Activated CD8-positive, alpha-beta memory T cell treated with anti-CD3 and anti-CD28 coated beads for 4 hours (primary cell): ENCODE measurements at places on chromosomes 7 and 10.

DNA sequence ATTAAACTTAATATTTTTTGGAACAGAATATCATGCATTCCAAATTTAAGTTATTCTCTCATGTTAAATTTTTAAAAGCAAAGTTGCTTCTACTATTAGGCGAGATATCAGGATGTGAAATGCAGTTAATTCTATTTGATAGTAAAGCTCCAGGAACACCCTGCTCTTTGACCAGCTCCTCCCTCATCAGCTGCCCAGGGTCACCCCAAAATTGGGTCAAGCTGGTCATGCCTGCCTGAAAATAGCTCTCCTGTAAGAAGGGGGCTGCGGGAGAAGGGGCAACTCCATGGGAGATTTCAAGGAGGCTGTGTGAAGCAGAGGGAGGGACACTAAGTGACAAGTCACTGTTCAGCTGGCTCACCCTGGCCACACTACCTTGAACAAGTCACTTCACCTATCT is 5.9 kb downstream of the PPP1R3C start:
- no peak for DNase-seq

DNA sequence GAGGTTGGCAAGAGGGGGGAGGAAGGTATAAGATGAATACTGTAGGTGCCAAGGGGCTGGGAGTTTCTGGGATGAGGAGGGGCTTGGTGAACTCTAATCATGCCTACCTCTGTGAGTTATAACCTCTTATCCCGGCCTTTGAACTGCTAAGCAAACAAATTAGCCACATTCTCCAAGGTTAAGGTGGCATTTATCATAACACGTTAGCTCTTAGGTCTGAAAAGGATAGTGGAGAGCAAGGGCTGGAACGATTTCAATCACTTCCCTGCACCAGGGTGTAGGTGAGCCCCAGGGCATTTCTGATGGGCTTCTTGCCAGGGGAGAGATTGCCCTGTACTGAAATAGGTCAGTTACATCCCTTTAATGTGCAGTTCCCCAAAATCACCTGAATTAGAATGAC is 28.6 kb upstream of the DMBT1 start:
- no peak for DNase-seq

GRCh38 chr10:17847585-17848296 is 38.6 kb downstream of the MRC1 start:
- DNase-seq, result no peak

DNA sequence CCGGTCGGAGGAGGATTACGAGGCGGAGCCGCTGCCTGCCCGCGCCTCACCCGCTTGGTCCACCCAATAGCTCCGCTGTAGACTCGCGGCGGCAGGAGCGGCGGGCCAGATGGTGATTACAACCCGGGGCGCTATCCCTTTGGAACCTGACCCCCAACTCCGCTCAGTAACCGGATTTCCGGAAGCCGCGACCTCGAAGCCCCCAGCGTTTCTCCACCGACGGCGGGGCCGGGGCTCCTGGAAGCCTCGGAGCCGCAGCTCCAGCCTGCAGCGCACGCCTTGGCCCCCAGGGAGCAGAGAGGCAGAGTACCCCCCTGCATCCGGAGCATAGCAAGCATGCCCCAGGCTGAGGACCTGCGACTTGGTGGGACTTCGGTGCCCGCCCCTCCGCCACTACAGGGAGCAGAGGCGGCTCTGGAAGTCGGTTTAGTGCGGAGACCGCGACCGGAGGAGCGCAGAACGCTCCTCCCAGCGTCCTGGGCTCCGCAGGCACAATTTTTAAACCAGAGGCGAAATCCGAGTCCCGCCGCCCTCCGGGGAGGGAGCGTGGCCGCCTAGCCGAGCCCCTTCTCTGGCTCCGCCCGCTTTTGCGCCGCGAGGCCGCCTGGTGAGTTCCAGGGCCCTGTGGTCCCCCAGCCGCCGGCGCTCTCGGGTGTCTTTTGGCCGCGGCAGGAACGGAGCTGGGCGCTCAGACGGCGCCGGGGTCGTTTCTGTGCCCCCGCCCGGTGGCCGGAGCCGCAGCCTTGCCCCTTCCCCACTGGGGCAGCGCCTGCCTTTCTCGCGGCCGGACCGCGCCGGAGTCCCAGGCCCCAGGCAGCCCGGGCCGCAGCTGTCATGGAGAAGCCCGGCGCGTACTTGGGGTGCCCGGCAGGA is 28.2 kb upstream of the BMS1 start:
- DNase-seq, result no peak

GRCh38 chr7:99369767-99370391 is 4.7 kb upstream of the ARPC1B start:
- DNase-seq, result no peak

- no peak for DNase-seq
These were observed 26.0 kb downstream of the SLC29A3 start for GRCh38 chr10:71344993-71345480.

GRCh38 chr7:137084607-137085380 is 216.3 kb downstream of the CHRM2 start:
- no peak for DNase-seq

DNA sequence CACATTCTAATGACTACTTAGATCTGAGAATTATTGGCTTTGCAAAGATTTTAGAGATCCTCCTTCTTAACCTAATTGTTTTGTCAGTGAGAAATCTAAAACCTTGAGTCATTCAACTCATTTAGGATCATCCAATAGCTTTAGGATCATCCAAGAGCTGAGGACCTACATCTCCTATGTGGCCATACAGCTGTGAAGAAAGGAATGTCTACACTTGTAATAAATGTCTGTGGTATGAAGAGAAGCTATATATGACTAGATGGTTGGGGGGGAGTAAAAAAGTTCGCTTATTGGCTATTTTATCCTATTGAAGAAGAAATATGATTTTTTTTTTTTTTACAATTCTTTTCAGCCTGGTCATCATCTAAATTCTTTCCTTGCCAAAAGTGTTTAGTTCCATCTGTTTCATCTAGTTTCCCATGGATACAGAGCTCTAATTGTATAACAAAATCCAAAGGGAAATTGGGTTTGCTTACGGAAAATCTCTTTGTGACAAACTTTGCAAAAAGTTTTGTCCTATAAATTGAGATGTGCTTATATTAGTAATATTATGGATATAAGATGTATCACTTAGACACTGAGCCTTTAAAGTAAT is 196.7 kb downstream of the PRKG1 start:
- no peak for DNase-seq

- DNase-seq, result no peak
These were observed 1.7 kb downstream of the HIF1AN start for GRCh38 chr10:100537475-100537874.

GRCh38 chr7:84009782-84010181 is 184.8 kb downstream of the SEMA3A start:
- DNase-seq, result no peak

DNA sequence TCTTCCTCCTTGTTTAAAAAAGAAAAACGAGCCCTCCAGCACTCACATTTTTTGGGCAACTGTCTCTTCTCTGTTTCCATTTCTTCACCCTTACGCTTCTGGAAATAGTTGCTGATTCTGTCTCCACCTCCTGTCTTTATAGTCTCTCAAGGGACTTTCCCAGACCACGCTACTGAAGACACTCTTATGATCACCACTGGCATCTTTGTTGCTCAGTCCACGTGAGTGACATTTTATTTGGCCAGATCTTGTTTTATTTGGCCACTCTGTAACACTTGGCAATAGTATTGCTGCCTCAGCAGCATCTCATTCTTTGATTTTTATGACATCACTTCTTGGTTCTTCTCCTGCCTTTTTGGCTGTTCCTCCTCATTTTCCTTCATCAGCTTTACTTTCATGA is 21.6 kb upstream of the NME8 start:
- no peak for DNase-seq

- DNase-seq, result no peak
These were observed 11.4 kb upstream of the RASGEF1A start for GRCh38 chr10:43278216-43278615.

- DNase-seq, result no peak
These were observed 13.3 kb downstream of the SLC35G1 start for GRCh38 chr10:93907059-93907458.

DNA sequence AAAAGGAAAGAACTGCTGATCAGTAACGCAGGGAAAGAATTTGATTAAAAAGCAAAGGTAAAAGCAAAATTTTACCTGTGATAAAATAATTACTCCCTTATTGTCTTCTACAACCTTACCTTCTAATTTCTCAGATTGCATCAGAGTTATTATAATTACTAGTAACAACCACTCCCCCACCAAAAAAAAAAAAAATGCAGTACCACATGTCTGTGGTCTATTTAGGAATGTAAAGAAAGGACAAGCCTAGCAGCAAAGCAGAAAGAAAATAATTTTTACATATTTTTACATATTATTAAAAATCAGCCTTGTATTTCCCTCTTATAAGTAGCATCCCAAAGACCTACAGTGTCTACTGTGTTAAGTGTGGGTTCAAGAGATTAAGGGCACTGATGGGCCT is 430.4 kb downstream of the TFEC start:
- no peak for DNase-seq

DNA sequence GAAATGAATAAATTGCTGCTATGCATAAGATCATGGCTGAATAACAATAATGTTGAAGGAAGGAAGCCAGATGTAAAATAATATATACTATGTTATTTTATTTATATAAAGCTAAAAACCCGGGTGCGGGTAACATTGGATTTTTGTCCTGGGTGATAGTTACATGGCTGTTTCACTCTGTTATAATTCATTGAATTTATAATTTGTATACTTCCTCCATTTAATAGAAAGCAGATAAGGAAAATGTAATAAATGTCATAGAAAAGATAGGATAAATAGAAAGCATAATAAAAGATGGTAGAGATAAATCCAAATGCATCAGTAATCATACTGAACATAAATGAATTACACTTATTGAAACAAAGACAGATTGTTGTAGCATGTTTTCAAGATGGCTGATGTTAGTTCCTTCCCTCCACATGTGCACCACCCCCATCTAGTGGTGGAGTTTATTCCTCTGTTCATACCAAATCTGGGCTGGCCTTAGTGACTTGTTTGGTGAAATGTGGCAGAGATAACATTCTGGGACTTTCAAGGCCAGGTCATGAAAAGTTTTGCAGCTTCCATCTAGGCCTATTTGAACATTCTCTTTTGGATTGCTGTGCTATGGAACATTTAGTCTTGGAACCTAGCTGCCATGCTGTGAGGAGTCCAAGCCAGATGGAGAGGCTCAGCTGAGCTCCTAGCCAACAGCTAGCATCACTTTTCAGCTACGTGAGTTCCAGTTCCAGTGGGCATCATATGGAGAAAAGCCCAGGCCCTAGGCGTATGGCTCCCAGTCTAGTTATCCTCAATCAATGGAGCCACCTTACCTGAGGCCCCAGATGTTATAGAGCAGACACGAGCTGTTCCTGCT is 46.9 kb downstream of the AHCYL2 start:
- DNase-seq, result peak; percentile 50

- no peak for DNase-seq
These were observed 68.1 kb downstream of the PODXL start for GRCh38 chr7:131488361-131488760.

GRCh38 chr7:153006911-153007310 is 247.4 kb downstream of the ACTR3B start:
- DNase-seq, result no peak

DNA sequence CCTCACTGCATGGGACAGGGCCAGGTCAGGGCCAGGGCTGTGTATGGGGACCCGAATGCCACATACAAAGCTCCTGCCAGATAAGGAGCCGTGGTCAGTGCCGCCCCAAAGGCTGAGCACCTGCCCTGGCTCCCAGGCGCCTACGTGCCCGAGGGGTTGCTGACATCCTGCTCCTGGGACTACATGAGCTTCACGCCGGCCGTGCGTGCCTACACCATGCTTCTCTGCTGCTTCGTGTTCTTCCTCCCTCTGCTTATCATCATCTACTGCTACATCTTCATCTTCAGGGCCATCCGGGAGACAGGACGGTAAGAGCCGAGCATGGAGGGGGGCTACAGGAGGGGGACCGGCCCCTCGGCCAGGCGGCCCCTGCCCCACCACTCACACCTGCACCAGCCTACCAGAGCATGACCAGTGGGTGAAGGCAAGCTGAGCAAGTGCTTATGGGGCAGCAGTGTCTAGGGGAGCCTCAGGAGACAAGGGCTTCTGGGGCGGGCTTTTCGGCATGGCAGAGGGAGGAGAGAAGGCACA is 4.9 kb downstream of the OPN4 start:
- no peak for DNase-seq

DNA sequence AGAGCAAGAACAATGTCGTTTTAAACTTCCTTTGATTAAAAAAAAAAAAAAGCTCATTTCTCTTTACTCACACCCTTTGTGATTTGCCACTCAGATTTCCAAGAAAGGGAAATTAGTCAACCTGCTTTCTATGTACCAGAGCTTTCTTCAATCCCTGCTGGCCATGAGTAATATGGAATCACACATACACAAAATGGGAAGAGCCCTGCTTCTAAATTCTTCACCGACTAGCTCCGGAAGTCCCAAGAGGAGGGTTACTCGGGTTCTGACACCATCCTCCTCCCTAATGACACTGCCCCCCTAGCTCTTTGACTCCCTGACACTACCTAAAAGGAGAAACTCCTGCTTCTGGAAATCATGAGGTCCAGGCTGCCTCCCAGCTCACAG is 81.8 kb upstream of the SFMBT2 start:
- DNase-seq, result no peak

DNA sequence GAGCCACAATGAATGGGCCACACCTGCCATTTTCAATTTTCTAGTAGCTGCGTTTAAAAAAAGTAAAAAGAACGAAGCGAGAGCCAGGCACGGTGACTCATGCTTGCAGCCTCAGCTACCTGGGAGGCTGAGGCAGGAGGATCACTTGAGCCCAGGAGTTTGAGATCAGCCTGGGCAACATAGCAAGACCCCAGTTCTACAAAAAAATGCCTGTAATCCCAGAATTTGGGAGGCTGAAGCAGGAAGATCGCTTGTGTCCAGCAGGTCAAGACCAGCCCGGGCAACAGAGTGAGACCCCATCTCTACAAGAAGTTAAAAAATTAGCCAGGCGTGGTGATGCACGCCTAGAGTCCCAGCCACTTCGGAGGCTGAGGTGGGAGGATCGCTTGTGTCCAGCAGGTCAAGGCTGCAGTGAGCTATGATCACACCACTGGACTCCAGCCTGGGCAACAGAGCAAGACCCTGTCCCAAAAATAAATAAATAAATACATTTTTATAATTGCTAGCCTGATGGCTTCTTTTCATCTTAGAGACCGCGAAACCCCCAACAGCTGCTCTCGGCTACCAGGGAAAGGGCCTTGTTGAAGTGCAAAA is 32.1 kb downstream of the MICALL2 start:
- no peak for DNase-seq

DNA sequence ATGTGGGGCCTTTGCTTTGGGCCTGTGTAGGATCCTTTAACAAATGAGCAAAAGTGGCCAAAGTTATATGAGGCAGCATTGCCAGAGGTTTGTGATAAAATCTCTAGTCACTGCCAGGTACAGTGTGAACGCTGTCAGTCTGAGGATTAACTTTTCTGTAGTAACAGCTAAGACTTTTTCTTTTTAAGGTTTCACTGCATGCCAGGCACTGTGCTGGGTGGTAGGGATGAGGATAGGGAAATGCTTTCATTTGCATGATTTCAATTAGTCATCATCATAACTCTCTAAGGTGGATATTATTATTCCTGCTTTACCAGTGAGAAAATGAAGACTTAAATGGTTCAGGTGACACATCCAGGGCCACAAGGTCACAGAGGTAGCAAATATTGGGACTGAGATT is 79.7 kb upstream of the BMPER start:
- no peak for DNase-seq

- no peak for DNase-seq
These were observed 104.4 kb upstream of the FAM3C start for GRCh38 chr7:121500360-121501058.
